ENCODE measurements at places on chromosomes 2 and 18.
A peak's percentile ranks its signal among the peaks of the same experiment; 100 is the strongest.

DNA sequence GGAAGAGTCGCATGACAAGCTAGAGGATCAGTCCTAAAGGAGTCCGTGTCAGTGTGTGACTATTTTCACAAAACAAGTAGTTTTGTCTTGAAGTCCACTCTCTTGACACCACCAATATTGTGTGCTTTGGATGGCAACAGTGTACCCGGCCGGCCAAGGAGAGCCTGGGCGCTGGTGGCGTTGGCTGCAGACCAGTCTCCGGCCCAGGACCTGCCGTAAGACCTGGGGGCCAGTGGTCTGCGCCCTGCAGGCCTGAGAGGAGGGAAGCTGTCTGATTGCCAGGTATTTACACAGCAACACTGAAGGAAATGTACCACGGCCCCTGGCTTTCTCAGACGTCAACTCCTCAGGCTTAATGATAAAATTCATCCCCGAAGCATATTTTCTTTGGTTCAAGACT, 472.4 kb upstream of the SALL3 start:
- DNase-seq, result no peak

- DNase-seq, result no peak
These were observed 317.6 kb downstream of the AFF3 start for GRCh38 chr2:99824758-99825157.

DNA sequence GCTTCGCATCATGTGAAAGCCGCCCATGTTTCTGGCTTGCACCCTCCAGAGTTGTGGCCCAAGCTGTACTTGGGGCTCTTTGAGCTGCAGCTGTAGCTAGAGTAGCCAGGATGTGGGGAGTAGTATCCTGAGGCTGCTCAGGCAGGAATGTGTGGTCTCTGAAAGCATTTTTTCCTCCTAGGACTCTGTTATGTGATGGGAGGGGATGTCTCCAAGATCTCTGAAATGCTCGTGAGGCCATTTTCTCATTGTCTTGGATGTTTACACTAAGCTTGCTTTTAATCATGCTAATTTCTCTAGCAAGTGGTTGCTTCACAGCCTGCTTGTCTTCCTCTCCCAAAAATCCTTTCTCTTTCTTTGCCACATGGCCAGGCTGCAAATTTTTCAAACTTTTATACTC, 687.6 kb downstream of the DCDC2C start:
- DNase-seq, result no peak

GRCh38 chr18:7566567-7567473, at the start of gene PTPRM:
PTPRM (plus strand) TSS chr18:7567316; CDS start chr18:7567819, 503 bp downstream.
- DNase-seq, result peak; percentile 83

GRCh38 chr2:216281316-216281715, 91.0 kb downstream of the MARCHF4 start:
- DNase-seq, result no peak

DNA sequence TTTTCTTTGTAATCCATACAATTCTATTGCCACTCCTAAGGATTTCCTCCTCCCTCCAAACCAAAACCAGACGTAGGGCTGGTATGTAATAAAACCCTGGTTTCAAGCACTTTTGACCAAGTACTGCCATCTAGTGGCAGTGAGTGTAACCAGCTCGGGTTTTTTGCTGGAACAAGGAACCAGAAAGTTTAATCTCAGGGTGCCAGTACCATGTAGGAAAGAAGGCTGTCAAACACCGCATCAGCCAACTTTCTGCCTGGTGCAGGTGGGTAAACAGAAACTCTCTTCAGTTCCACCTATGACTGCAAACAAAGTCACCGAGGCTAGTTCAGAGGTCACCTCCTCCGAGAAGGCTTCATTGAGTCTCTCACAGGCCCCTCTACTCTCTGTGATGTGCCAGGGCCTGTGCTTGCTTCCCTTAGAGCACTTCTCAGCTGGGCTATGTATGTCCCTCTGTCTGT, 10.2 kb upstream of the THNSL2 start:
- DNase-seq, result peak; percentile 84

- DNase-seq, result no peak
These were observed 17.0 kb downstream of the SERPINB8 start for GRCh38 chr18:63986885-63987284.

DNA sequence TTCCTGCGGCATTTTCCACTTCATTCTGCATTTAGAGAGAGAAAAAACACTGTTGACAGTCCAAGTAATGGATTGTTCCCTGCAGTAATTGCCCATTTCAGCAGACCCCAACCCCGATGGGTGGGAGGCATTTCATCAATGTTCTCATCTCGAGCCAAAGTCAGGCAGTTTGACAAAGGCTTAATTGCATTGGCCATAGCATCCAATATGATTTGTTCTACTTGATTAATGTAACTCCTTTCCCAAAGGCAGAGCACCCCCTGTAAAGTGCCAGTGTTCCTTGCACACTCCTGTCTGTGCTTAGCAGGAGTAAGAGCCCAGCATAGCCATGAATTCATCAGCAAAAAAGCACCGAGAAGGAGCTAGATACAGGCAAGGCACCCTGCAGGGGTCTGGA, 174.4 kb downstream of the SEPTIN10 start:
- no peak for DNase-seq

GRCh38 chr18:79572093-79572780, 107.4 kb upstream of the CTDP1 start:
- no peak for DNase-seq

- peak; percentile 93 for DNase-seq
These were observed 83.9 kb downstream of the STPG4 start for GRCh38 chr2:47070920-47071824.

DNA sequence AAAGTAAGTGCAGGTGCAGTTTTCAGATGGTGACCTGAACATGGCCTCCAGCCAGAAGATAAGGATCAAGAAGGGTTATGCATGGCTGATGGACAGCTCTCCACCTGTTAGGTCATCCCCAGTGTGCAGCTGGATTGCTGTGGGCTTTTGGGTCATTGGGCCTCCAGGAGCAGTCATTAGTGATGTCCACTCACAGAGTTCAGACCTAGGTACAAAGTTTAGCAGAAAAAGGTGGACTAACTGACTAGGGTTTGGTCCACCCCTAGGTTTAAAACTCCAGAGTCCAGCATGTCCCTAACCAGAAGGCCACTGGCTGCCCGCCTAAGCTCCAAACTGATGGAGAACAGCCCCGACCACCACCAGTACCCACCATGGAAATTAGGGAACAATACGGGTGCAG, 18.3 kb upstream of the SULT1C2 start:
- no peak for DNase-seq

- no peak for DNase-seq
These were observed 3057.4 kb downstream of the RPIA start for GRCh38 chr2:91748902-91749301.

GRCh38 chr2:28351621-28352020, 41.0 kb upstream of the FOSL2 start:
- DNase-seq, result no peak

DNA sequence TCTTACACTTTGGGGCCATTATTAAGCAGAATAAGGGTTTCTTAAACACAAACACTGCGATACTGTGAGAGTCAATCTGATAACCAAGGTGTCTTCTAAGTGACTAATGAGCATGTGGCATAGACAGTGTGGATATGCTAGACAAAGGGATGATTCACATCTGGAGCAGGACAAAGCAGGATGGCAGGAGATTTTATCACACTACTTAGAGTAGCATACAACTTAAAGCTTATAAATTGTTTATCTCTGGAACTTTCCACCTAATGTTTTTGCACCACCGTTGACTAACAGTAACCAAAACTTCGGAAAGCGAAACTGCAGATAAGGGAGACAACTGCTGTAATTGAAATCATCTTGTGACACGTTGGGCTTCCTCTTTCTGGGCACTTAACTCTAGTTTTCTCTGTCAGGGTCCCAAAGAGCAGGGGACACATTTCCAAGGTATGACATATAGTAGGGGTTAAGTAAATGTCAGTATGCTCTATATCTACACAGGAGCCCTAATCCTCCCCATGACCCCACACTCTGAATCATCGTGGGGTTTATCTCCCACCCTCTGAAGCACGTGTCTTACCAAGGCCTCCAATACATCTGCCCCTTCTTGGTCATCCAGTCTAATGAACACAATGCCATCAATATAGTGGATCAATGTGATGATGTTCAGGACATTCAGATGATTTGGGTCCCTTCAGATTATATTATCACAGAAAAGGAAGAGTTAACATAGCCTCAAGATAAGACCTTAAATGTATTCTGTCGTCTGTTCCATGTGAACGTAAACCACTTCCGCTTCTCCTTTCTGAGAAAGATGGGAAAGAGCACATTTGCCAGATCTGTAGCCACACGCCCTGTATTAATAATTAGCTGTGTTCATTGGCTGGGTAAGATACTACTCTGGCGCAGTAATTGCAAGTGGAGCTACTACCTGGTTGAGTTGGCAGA, 78.7 kb downstream of the FTCDNL1 start:
- no peak for DNase-seq

GRCh38 chr2:71930049-71930681, 217.5 kb downstream of the CYP26B1 start:
- no peak for DNase-seq

DNA sequence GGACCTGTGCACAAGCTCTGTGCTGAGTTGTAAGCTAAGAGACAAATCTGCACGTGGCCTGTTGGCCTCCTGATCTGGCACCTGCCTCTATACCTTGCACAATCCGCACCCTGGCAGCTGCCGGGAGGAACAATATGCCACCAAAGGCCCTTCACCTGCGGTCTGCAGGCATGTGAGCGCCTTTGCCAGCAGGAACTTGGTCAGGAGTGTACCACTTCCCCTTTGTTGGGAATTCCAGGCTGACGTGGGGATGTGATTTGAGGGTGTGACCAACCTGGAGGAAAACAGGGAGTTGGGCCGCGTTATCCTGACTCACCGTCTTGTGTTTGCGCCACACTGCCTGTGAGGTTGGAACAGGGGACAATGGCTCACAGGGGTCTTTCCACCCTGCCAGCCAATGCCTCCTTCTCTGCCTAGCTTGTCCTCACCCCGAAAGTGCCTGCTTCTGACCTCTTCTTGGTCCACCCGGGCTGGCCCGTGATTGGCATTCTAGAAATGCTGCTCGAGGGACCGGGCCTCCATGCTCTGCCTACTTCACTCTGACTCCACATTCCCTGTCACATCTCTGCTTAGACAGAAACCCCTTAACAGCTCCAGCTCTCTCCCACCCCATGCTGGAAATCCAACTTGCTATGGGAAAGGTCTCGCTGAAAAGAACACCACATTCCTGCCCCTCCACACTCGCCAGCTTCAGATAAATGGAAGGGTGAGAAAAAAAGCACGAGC, 67.1 kb upstream of the MAP4K4 start:
- DNase-seq, result no peak

- DNase-seq, result no peak
These were observed 44.6 kb downstream of the DPP4 start for GRCh38 chr2:162029287-162029901.

DNA sequence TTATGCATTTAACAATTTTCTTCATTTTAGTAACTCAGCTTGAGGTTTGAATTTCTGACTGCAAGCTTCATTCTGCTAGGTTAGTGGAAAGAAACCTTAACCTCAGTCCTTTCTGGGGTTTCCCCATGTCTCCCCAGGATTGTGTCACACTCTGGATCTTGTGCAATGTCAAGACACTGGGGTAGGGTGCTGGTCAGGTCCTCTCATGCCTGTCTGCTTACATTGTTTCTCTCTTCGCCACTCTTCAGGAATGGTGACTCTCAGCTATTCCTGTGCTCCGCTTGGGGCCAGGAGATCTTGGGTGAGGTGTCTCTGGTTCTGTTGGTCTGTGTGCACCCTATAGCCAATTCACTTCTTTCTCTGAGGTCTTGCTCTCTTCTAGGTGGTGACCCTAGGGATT, 23.9 kb downstream of the CTLA4 start:
- peak; percentile 16 for DNase-seq

DNA sequence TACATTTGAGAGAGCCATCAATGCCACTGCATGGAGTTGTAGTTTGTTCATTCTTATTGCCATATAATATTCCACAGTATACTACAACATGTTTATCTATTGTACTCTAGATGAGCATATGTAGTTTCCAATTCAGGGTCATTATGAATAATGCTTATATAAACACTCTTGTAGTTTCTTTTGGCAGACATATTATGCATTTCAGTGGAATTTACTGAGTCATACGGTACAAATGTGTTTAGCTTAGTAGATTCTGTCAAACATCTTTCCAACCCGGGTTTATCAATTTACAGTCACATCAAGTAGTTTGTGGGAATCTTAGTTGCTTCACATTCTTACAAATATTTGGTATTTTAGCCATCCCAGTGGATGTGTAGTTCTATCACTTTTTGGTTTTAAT, 161.1 kb downstream of the KCNH7 start:
- DNase-seq, result peak; percentile 75

DNA sequence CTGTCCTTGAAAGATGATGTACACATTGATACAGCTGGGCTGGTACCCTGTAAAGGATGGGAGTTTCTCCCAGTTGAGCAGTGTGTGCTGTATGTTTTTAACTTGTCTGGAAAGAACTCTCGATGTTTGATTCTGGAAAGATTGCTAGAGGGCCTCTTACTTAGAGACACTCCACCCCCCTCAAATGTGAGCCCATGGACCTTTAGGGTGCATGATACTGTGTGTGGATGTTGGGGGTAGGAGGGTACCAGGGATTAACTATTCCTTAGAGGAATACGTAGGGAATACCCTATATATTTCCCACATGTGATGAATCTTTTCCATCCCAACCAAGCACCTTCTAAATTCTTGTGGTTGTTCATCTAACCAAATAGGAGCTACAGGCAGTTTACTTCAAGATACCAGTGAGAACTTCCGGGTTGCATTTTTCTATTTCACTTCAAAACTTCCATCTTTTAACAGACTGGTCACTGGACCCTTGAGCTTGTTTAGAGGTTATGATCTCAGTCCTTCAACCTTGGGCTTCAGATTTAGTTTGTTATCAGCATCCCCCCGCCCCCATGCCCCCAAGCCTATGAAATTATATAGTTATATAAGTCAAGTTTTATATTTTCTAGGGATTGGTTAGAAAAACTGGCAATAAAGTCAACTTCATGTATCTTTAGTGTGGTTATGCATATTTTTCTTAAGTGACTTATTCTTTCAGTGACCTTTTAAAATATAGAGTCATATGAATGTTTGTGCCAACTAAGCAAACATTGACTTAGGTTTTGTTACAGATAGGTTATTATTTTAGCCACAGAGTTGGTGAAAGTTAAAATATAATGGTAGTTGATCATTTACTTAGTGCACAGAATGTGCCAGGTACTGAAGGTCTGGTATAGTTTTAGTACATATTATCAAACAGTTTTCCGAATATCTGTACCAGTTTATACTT, 18.2 kb downstream of the AFTPH start:
- no peak for DNase-seq

DNA sequence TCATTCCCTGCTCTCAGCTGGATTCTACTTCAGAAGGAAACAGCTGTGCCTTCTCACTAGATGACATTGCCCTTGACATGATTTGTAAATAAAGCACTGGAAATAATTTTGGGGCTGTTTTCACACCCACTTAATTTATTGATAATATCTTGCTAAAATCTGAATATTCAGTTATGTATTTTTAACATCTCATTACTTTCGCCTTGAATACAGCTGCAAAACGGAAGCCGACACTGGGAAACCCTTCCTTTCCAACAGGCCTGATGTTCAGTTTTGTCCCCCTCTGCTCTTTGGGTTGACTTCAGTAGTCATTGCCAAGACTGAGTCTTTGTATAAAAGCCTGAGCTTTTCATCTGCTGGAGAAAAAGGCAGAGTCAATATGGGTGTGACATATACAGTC, 82.7 kb downstream of the DOCK10 start:
- no peak for DNase-seq
